ENCODE measurements at places on chromosomes 7 and 10.

GRCh38 chr7:101784292-101785127, 32.9 kb upstream of the CUX1 start:
- no peak for DNase-seq

DNA sequence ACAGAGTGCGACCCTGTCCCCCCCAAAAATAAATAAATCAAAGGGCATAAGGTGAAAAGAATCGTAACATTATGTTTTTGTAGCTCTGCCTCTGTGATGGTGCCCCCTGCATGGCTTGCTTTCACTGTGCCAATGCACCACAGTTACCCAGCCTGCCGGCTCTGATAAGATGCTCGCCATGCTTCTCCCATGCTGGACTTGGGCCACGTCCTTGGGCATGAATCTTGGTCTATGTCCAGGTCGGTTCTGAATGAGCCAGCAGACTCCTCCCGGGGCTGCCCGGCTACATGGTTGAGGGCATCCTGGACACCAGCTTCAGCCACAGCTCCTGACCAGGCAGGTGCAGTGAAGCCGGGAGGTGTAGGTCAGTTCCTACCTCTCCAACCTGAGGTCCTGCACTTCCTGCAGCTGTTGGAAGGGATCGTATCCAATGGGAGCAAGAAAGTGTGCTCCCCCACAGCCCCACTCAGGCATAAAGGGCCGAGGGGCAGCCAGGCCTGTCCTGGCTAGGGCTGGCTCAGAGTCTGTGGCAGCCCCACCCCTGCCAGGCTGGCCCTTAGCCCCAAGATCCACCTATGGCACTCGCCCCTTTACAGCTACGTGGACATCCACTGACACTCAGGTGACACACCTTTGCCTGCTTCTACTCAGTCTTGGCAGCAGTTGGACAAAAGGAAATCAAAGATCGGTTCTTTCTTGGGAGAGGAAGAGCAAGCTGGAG, 34.1 kb downstream of the CHST3 start:
- DNase-seq = no peak

- no peak for DNase-seq
These were observed 10.1 kb downstream of the ITGB8 start for GRCh38 chr7:20340839-20341238.

DNA sequence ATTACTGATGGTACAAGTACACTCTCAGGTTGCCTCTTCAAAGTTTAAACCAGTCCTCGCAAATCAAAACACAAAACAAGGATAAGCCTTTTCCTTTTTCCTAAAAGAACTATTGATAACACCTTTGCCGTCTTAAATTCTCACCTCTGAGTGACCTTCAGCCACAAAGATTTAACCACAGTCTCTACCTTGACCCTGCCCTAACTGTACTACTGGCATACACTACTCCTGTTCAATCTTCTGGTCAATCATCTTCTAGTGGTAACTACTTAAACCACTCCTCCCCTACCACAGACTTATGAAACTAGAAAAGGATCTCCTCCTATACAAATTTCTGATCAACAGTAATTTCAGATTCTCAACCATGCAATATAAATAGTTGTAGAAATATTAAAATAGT, 15.1 kb downstream of the UPF2 start:
- DNase-seq = no peak

- DNase-seq = no peak
These were observed 75.2 kb downstream of the PRLHR start for GRCh38 chr10:118520116-118520742.

GRCh38 chr10:109961174-109962001, 38.1 kb upstream of the XPNPEP1 start:
- DNase-seq = no peak

GRCh38 chr7:36597090-36597773, 127.1 kb downstream of the AOAH start:
- no peak for DNase-seq
